NCI-H345 (cell line): ENCODE measurements at places on chromosomes 4 and X.

- no peak for DNase-seq
These were observed 229.1 kb downstream of the ARHGAP10 start for GRCh38 chr4:147960971-147961370.

GRCh38 chr4:26806331-26806730 is 54.3 kb upstream of the STIM2 start:
- DNase-seq: no peak

GRCh38 chr4:158914218-158914617 is 145.4 kb downstream of the FNIP2 start:
- no peak for DNase-seq

DNA sequence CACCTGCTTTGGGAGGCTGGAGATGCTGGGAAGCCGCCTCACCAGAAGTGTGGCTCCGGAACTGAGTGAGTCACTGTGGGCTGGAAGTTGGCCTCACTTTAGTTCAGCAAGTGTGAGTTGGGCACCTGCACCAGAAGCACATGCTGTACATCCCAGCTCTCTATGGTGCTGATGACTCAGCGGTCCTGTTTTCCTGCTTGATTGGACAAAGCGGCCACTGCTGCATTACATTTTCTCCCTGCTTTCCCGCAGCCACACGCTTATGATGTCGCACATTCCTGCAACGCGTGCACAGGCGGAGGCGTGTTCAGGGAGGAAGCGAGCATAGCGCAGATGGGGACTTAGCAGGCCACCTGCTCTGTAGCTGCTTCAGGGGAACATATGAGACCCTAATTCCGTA is 26.7 kb upstream of the CLDN34 start:
- DNase-seq: no peak

DNA sequence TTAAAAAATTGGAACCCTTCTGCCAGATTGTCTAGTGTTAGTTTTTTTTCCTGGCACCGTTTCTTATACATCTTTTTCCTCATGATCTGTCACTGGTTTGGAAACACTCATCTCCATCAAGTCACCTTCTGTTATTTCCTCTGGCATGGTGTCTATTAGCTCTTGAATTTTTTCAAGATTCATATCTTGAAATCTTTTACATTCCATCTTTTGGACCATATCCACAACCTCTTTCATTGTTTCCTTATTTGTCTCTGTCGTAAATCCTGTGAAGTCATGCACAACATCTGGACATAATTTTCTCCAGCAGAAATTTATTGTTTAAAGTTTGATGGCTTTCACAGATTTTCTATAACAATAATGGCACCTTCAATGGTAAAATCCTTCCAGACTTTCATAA is 10.2 kb upstream of the TMEM185A start:
- DNase-seq: no peak

- DNase-seq: no peak
These were observed 136.8 kb upstream of the PDLIM3 start for GRCh38 chr4:185672151-185672550.

GRCh38 chr4:1805493-1806222 is 12.6 kb downstream of the FGFR3 start:
- no peak for DNase-seq

GRCh38 chr4:8173492-8174242 is 15.1 kb upstream of the ABLIM2 start:
- DNase-seq: no peak

DNA sequence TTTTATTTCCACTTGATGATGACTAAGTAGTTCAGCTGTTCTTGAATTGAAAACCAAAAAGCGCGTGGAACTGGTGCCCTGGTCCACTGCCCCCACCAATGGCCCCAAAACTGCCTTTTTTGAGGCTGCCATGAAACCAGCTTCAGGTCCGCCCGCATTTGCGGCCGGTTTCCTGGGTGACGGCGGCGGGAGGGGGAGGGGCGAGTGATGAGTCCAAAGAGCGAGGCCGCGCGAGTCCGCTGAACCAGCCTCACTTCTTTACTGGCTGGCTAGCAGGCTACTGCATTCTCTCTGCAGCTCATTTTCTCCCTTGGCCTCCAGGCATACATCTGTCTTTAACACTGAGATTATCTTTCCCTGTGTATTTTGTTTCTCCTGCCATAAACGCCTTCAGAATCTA is 72.9 kb upstream of the FABP2 start:
- no peak for DNase-seq

GRCh38 chr4:116531870-116532269 is 553.5 kb downstream of the TRAM1L1 start:
- DNase-seq: no peak
